ENCODE measurements at places on chromosomes 12 and 14.

DNA sequence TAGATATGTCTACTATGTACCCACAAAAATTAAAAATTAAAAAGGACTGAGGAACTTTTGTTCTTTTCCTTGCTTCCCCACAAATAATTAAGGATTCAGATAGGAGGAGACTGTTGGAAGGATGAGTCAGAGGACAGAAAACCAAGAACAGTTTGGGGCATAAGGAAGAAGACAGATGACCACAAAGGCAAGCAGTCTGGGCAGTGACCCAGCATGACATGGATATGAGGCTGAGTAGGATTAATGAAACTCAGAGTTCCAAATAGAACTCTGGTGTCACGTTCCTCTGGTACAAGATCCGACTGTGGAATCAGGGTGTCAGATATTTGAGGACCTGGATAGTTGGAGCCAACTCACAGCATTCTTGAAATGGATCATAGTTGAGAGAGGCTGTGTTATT is 89.3 kb upstream of the SLC38A4 start:
- DNase-seq: peak; percentile 72

DNA sequence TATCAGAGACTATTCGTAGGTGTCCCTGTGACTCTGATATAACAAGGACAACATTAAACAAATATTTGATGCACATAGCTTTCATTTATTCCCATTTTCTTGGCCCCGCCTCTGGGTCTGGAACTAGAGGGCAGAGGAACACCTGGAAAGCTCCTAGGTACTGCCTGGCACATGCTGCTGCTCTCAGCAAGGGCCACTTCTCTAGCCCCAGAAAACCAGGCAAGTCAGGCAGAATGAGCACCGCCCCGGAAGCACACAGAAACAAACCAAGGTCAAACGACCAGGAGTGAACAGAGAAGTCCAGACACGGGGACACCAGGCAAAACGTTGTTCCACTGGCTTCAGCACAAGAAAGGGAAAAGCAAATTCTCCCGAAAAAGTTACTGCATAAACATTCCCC is 76.1 kb downstream of the TTC7B start:
- no peak for DNase-seq

- no peak for DNase-seq
These were observed 39.6 kb downstream of the WIF1 start for GRCh38 chr12:65081496-65081895.

DNA sequence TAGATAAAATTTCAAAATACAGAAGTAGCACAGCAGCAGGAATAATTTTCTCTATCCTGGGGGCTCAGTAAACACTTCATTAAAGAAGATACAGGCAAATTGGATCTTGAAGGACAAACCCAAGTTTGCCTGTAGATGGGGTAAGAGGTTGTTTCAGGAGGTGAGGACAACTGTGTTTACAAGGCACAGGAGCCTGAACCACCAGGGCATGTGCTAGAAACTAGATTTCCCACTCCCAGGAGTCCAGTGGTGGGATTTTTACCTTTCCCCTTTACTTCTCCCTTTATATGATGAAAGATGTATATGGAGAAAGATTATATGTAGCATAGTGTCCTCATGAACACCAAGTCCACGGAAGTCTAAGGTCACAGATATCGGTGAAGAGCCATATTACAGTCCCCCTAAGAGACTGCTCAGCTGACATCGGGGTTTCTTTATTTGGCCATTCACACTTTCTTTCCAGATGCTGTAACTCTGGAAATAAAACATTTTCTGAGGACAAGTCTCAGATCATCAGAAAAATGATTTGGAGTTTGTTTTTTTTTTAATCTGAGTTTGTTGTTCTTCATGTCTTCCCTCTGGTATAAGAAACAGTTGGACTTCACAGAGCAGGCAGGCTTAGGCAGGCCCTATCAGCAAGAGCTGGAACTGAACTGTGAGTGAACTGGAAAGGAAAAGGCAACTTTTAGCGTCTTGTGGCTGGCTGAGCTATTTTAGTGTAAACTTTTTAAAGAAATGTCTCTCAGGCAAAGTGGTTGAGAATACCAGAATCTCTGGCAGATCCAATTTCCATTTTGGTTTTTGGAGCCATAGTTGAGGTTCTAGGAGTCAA is 8.0 kb upstream of the EVL start:
- no peak for DNase-seq

DNA sequence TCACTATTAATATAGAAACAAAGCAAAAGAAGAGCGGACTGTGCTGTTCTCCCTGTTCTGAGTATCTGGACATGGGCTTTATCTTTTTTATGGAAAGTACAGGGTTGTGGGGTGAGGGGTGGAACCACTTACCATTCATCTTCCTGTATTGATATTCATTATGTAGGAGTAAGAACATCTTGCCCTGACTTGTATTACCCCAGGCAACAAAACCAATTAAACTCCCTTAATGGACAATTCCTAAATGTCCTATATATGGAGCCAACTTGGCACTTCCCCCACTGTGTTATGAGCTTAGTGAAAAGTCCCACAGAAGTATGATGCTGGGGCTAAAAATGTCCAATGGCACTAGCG is 139.9 kb upstream of the KRR1 start:
- no peak for DNase-seq

- no peak for DNase-seq
These were observed 898 bp upstream of the RAB15 start for GRCh38 chr14:64973026-64973442.

DNA sequence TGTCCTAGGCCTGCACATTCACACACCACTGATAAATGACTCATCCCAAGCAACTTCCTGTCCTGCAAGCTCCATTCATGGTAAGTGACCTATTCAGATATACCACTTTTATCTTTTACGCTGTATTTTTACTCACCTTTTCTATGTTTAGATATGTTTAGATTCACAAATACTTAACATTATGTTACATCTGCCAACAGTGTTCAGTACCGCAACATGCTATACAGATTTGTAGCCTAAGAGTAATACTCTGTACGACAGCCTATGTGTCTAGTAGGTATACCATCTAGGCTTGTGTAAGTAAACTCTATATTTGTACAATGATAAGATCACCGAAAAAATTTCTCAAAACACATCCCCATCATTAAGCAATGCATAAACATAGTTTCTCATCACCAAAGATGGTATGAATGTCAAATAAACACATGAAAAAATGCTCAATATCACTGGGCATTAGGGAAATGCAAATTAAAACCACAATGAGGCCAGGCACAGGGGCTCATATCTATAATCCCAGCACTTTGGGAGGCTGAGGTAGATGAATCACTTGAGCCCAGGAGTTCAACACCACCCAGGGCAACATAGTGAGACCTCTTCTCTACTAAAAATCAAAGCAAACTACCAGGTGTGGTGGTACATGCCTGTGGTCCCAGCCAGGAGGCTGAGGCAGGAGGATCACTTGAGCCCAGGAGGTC is 20.7 kb downstream of the ATXN2 start:
- DNase-seq: no peak

DNA sequence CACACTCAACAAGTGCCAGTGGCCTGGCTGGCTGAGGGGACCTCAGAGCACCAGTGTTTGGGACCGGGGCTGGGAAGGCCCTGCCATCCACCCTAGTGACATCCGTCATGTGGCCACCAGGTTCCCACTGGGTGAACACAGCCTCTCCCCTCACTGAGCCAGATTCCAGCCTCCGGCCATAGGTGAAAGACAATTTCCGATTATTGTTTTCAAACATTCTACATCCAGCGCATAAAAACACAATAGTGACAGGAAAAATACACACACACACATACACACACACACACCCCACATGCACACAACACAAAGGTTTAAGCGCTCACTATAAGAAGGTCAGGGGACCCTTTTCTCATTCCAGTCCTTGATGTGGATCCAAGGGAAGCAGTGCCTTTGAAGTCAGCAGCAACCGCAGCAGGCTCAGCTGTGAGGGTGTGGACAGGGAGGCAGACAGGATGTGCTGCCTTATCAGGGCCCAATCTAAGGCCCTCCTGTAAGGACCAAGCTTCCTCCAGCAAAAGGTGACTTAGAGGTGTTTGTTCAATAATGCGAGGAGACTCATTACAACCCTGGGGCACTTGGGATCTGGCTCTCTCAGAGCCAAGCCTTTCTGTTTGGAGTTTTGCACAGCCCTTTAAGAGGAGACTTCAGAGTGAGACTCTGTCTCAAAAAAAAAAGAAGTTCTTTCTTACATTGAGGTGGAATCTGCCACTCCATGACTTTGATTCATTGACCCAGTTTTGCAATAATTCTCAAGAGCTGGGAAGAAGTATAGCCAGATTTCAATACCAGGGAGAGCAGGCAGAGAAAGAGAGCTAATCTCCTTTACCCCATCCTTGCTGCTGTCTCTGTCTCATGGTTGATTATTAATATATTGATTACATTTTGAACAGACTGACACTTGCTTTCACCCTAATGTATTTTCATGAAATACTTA is 227.8 kb downstream of the ZFP36L1 start:
- DNase-seq: no peak

DNA sequence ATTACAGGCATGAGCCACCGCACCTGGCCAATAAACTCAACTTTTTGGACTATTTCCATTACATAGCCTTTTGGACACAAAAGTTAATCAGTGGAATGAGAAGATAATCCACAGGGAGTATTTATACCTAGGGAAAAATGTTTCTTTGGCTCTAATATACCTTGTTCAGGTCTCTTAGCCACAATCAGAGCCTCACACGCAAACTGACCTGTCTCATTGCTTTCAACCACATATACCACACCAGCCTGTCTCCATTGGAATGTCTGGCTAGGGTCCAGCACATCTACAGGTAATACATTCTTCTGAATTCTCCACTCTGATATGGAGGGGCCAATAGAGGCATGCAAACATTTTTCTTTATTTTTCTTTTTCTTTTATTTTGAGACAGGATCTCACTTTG is 3.8 kb upstream of the RBMS2 start:
- DNase-seq: no peak

GRCh38 chr12:5798242-5799015 is 146.6 kb downstream of the ANO2 start:
- DNase-seq: no peak

DNA sequence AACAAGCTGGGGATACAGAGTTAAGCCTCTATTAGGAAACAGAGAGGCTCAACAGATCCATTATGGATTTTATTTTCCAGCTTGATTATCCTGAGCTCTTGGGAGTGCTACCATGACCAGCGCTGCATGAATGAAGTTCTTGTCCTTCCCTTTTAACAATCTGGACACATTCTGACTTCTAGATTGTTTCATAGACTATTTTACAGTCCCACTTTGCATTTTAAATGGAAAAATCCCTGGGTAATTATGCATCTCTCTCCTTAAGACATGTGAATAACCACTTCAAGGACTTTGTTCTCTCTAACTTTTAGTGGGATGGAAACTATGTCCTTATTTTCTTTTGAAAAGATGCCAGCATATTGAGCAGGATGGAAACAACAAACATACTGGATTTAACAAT is 2.0 kb downstream of the CCDC198 start:
- no peak for DNase-seq

DNA sequence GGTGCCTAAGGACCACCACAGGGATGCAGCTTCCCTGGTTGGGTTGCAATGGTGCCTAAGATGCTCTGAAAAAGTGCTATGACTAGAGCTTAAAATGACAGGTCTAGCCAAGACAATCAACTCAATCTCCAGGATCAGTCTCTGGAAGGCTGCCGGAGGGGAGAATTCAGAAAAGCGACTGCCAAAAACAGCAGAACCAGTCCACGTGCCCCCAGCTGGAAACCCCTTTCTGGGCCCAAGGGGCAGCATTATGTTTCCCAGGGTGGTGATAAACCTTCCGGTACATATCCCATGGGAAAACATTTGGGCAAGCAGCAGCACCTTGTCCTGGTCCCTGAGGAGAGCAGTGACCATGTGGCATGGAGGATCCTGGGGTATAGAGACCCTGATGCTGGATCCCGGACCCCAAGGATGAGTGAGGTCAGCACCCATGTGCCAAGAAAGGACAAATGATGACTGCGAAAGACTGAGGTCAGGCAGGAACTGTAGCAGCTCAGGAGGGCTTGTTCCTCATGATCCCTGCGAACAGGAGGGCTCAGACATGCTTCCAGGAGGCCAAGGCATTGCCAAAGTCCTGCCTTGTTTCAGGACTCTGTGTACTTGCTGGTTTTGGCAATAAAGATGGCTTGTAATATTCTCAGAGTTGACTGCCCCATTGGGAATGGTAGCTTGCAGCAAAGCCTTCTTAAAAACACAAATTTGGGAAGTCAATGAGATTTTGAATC is 49.9 kb upstream of the LTBP2 start:
- DNase-seq: no peak

Measured in AG09319 (cell line).